ENCODE measurements at places on chromosomes 2 and 18.

- DNase-seq, result peak; percentile 54
Observed at GRCh38 chr18:44133483-44133882, 547.2 kb upstream of the SETBP1 start.

- DNase-seq, result no peak
Observed at GRCh38 chr2:126637386-126637785, 18.6 kb upstream of the GYPC start.

DNA sequence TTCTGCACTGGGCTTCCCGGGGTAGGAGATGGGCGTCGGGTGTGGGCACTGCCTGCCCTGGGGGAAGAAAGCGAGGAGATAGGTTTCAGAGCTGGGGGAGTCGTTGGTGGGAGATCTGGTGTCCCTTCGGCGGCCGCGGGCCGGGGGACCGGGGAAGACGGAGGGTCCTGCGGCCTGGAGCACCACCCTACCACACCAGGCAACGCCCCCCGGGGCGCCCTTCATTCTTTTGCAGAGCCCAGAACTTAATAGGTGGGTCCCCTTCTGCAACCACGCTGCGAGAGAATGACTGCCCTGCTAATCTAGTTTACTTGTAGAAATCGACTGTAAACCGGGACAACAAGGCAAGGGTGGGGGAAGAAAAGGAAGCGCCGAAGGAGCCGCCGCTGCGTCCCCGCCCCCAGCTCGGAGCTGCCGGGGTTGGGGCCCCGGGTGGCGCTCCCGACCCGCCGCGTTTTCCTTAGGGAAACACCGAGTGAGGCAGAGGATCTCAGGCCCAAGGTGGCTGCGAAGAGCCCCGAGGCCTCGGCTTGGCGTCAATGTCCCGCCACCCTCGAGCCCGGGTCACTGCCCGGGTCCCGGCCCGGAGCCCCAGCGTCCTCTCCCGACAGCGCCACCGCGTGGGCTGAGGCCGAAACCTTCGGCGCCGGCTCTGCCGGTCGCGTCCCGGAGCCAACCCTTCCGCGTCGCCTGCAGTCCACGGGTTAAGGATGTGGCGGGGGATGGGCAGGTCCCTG lies 5.4 kb upstream of the SATB2 start:
- DNase-seq, result peak; percentile 41

GRCh38 chr2:29187926-29188325 lies 72.7 kb downstream of the CLIP4 start:
- DNase-seq, result no peak

GRCh38 chr2:9644021-9644420 lies 13.2 kb upstream of the YWHAQ start:
- DNase-seq, result no peak

GRCh38 chr18:79510046-79510685 lies 114.4 kb downstream of the NFATC1 start:
- DNase-seq, result no peak

DNA sequence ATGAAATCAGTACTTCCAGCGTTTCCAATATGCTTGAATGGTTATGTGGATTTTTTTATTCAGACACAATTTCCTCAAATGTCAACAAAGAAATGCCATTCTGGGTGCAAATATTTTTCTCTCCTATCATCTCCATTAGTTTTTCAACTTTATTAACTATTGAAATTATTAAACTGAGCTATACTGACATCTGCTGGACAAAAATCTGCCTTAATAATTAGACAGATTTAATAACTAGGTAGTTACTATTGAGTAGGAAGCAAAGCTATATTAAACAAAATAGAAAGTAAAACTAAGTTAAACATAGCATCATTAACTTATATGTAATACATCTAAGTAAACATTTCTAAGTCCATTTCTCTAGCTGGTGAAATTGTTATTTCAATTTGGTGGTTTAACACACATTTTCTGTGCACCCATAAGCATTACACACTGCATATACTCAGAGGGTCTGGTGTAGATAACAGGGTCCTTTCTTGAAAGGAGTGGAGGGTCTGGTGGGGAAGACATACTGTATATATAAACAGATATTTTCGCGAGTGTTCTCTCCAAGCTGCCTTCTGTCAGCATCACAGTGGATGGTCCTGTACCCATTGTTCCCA lies 77.0 kb downstream of the LANCL1 start:
- DNase-seq, result peak; percentile 42

- no peak for DNase-seq
Observed at GRCh38 chr2:128545829-128546228, 227.2 kb upstream of the HS6ST1 start.

GRCh38 chr18:21444465-21445212 lies 155.9 kb downstream of the ESCO1 start:
- DNase-seq, result peak; percentile 78

DNA sequence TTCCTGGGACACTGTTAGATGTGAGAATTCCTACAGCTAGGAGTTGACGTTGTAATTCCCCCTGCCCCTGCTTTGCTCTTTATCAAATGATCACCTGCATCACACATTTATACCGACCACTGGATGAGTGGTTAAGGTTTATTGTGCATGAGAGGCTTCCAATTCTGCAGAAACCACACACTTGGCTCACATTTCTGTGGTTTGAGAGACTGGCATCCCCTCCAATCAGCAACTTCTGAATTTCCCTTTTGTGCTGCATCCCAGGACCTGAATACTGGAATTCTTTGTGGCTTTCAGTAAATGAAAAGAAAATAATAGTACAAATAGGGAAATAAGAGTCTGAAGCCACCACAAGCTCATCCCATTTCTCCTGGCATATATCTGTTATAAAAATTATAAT lies 628.7 kb upstream of the PIK3C3 start:
- peak; percentile 73 for DNase-seq

- DNase-seq, result peak; percentile 96
Observed at GRCh38 chr2:120134263-120134662, 88.9 kb downstream of the TMEM185B start.

- DNase-seq, result peak; percentile 44
Observed at GRCh38 chr2:7014174-7014640, 97.0 kb downstream of the RNF144A start.

- DNase-seq, result no peak
Observed at GRCh38 chr2:181357979-181358378, 99.2 kb upstream of the ITGA4 start.

- DNase-seq, result peak; percentile 87
Observed at GRCh38 chr2:8633735-8634313, 48.0 kb upstream of the ID2 start.

DNA sequence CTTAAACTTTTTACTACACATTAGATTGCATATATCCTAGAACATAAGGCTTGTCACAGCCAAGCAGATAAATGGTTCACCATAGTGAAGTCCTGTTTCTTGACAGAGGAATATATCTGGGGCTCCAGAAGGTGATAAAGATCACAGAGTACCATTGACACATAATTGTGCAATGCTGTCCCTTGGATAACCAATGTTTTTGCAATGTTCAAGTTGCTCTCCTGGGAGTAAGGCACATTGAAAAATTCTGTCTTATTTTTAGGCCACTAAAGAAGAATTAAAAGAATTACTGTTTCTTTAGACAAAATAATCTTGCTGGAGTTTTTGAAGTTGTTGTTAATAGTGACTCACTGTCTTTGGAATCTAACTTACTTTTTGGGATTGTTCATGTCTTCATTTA lies 1132.8 kb downstream of the LRP1B start:
- DNase-seq, result peak; percentile 19

- DNase-seq, result no peak
Observed at GRCh38 chr2:11625671-11626070, 44.3 kb downstream of the NTSR2 start.

GRCh38 chr2:133599811-133600210 lies 31.5 kb upstream of the NCKAP5 start:
- no peak for DNase-seq

GRCh38 chr18:36757081-36757480 lies 71.7 kb downstream of the TPGS2 start:
- peak; percentile 79 for DNase-seq

DNA sequence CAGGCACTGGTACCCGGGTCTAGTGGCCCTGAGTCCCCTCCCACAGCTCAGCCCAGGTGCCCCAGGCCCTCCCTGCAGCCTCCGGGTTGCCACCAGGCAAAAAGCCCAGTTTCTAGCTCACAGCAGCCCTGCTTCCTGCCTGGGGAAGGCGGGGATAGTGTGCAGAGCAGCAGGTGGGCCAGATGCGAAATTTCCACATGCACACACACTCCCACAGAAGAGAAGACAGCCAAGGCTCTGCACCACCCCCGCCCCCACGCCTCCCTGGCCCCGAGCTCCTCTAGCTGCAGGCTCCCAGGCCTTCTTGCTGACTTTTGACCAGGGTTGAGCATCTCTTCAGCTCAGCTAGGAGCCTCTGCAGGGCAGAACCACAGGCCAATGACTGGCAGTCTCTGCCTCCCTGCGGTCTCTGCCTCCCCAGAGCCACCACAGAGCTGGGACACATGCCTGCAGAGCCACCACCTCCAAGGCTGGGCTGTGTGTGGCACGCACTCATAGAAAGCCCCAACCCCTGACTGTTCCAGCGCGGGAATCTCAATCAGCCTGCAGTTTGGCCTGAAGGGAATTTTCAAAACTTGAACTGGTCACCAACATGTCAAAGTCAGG lies 7.2 kb downstream of the SLC66A2 start:
- DNase-seq, result peak; percentile 66

DNA sequence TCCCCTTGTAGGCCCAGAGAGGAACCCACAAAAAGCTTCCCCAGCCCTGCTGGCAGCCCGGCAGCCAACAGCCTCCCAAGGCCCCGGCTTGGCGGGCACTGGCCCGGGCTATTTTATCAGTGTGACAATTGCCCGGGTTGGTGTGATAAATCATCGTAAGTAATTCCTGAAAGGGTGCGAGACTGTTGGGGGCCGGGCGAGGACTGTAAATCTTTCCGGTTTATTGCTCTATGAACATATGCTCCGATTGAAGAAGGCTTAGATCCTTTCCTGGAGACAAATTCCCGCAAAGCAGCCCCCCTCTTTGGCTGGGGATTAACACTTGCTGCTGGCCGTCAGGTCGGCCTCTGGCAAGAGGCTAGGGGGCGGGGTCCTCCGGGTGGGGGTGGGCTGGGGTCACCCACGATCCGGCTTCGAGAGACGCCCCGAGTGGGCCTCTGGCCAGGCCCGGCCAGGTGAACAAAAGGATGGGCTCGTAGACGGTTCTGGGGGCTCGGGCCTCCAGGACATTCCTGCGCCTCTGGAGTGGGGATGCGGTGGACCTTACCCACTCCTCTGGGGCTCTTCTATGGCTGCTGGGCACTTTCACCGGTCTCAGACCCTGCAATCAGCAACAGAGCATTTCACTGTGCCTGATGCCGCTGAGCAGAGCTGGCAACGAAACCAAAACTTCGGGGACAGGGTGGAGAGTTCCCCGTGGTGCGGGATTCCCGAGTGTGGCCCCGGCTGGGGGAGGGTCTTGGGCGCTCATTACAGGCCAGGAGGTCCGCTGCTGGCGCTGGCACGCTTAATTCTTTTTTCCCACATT lies 2.0 kb downstream of the HOXD3 start:
- DNase-seq, result no peak

DNA sequence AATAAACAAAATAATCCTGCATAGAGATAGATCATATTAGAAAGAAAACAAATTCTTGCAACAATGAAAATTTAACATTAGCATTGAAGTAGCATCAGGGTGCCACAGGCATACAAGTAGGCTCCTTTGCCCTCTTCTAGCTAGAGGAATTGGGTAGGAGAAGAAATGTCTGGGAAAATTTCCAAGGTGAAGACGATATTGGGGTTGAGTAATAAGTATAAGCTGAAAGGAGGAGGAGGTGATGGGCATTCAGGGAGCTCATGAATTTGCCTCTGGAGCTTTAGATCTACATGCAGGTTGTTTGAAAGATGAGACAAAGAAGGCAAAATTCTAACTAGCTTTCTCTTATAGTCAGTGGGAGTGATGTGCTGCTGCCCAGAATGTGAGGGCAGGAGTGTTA lies 504.9 kb downstream of the CCDC85A start:
- peak; percentile 36 for DNase-seq

- DNase-seq, result no peak
Observed at GRCh38 chr2:98488252-98488651, 43.6 kb downstream of the INPP4A start.

- DNase-seq, result peak; percentile 39
Observed at GRCh38 chr2:70995426-70995729, 705 bp upstream of the TEX261 start.

DNA sequence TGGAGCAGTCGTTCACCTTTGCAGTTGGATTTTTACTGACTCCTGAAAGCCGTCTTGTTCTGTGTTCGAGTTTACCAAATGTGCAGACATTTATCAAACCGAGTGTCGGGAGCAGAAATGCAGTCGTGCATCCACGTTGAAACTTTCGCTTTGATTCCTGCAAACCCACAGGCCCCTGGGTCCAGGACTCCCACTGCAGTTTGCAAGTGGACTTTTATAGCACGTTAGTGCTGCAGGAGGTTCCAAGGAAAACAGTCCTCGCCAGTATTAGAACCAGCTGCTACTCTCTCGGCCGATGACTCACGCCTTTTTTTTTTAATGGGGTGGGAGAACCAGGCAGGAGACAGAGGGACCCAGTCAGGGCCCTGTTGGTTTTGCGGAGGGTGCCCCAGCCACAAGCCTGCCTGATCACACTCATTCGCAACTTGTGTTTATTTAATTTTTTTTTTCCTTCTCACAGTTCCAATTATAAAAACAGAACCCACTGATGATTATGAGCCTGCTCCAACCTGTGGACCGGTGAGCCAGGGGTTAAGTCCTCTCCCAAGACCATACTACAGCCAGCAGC lies 90.1 kb downstream of the NFATC1 start:
- DNase-seq, result peak; percentile 89

DNA sequence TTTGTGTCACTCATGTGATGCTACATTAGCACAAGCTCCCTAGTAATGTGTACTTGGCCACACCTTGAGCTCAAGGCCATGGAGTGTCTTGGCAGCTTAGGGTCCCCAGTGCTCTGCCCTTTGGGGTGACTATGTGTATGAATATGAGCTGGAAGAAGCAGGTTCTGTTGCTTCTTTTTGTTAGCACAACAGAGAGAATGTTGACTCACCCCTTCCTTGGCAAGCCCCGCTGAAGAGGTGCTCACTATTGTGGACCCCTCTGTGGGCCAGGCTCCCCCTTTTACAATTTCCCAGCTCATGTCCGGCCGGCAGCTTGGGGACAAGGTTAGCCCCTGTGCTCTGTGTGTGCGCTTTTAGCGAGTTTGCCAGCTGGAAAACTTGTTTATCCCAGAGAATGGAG lies 48.1 kb downstream of the DGKD start:
- DNase-seq, result no peak

- no peak for DNase-seq
Observed at GRCh38 chr2:241109210-241110088, 7.4 kb upstream of the MTERF4 start.

- no peak for DNase-seq
Observed at GRCh38 chr18:68800075-68800474, 2.2 kb downstream of the CCDC102B start.

GRCh38 chr2:161273038-161273760 lies 35.0 kb upstream of the PSMD14 start:
- DNase-seq, result peak; percentile 84

DNA sequence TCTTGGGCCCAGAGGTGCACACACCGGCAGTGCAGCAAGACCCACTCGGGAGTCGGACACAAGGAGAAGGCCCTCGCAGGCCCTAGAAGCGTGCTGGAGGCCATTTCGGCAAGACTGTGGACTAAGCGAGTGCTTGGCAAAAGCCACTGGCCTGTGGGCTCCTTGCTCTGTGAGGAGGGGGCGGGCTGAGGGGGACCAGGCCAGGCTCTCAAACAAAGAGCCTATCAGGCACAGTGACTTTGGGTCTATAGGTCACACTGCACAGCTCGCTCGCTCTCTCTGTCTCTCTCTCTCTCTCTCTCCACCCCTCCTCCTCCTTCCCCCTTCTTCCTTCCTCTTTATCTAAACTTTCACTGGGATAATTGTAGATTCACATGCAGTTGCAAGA lies 23.6 kb upstream of the ZCCHC2 start:
- no peak for DNase-seq

GRCh38 chr2:32732120-32732519 lies 104.3 kb downstream of the TTC27 start:
- DNase-seq, result no peak

- no peak for DNase-seq
Observed at GRCh38 chr2:222738312-222738711, 66.9 kb downstream of the MOGAT1 start.
